Stimulated activated CD8-positive, alpha-beta memory T cell treated with anti-CD3 and anti-CD28 coated beads, Interleukin-2, amount 100 ng/mL, for 1 hour (primary cell): ENCODE measurements at places on chromosomes 3 and 15.

DNA sequence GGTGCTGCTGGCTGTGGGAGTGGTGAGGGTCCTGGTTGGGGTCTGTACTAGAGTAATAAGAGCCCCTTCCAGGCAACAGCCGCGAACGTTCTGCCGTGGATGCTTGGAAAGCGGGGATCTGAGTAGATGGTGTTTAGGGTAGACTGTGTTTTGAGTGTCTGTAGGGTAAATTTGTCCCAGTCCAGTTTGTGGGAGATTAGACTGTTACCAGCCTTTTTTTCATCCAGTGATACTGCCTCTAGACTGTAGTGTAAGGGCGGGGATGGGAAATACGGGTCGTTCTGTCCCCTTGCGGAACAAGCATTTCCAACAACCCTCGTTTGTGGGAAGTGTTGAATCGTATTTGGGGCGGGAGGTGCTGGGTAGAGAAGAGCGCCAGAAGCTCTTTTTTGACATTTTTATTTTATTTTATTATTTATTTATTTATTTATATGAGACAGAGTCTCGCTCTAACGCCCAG, 424 bp downstream of the HAUS2 start:
- no peak for DNase-seq

DNA sequence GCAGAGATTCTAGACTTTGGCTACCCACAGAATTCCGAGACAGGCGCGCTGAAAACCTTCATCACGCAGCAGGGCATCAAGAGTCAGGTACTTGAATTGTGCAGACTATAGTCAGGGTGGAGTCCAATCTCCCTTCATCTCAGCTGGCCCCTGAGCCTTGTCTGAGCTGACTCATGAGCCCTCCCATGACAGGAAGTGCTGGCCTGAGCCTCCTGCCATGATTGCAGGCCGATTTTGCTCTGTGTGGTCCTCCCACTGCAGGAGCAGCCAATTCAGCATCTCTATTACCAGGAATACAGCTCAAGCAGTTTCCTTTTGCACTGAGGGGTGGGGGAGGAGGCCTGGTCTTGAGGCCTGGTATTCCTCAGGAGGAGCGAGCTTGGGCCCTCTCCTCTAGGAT, 5.5 kb downstream of the AP2M1 start:
- no peak for DNase-seq

GRCh38 chr15:90262426-90262825, 3.0 kb upstream of the NGRN start:
- DNase-seq = no peak

DNA sequence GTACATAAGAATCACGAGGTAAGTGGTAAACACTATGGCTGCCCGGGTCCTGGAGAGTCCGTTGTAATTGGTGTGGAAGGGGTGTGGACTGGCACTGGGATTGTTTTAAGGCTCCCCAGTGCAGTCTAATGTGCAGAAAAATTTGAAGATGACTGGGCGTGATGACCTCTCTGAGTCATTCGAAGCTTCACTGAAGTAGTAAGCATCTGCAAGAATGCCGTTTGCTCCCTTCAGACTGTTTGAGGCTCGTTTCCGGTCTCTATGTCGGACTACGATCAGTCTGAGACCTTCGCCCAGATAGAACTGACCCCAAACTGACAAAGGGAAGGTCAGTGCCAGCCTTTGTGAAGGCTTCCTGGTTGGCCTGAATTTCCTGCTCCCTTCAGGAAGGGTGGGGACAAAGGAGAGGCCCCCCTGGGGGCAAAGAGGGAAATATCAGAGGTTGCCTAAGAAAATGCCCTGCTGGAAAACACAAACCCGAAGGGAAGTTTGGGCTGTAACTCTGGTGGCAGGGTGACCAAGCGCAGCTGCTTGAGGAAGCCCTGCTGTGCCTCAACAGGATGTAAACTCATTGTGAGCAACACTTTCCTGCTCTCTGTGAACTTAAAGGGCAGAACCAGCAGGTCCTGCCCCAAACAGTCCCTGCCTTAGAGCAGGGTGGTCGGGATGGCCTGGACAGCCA, 34.6 kb downstream of the BTD start:
- DNase-seq = no peak

DNA sequence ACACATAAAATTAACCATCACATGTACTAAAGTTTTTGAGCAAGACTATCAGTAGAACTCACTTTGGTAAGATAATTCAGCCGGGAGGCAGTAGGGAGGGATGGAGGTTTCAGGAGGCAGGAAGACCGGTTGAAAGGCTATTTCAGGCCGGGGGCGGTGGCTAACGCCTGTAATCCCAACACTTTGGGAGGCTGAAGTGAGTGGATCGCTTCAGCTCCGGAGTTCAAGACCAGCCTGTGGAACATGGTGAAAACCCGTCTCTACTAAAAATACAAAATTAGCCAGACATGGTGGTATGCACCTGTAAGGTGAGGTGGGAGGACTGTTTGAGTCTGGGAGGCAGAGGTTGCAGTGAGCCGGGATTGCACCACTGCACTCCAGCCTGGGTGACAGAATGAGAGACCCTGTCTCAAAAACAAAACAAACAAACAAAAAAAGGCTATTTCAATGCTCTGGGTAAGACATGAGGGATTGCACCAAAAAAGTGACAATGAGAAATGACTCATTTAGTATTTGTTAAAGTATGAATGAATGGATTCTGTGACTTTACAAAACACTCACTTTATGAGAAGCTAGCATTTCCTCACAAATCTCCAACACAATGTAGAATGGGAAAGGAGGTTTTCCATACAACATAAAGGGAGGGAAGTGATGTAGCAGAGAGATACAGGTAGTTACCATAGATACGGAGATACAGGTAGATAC, 43.9 kb downstream of the SH3BP5 start:
- no peak for DNase-seq

GRCh38 chr3:153275514-153275913, 113.5 kb downstream of the RAP2B start:
- no peak for DNase-seq

GRCh38 chr3:75294124-75294523, 370.0 kb upstream of the FRG2C start:
- DNase-seq = no peak

- DNase-seq = no peak
These were observed 31.5 kb downstream of the ESYT3 start for GRCh38 chr3:138465925-138466324.

- no peak for DNase-seq
These were observed 31.7 kb downstream of the ATP2C1 start for GRCh38 chr3:130925628-130926027.

DNA sequence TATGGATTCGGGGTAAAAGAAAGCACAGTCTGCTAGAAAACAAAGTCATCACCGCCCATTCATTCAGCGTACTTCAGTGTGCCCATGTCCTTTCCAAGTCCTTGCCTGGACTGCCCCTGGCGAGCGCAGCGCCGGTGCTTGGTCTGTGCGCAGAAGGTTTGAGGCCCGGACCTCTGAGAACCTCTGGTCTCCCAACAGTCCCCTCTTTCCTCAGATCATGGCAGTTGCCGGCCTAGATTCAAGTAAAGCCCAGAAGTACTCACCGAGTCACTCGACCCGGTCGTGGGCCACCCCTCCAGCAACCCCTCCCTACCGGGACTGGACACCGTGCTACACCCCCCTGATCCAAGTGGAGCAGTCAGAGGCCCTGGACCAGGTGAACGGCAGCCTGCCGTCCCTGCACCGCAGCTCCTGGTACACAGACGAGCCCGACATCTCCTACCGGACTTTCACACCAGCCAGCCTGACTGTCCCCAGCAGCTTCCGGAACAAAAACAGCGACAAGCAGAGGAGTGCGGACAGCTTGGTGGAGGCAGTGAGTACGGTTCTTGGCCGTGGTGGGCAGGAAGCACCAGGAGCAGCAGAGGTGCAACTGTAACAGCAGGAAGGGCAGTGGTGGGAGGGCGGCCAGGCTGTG, 36.3 kb downstream of the CHDH start:
- DNase-seq = no peak

- DNase-seq = no peak
These were observed 165.7 kb downstream of the GAP43 start for GRCh38 chr3:115788921-115789470.
